ENCODE measurements at places on chromosomes 1 and 21. TPM values are rescaled to one million over a fixed set of nuclear protein-coding genes. Genes with fewer than 3 reads are reported as not detected.

Gene AMY1C
- not detected for total RNA-seq

Gene PGLYRP4
- total RNA-seq, result not detected

Gene SLC5A3
- 31.7 TPM for total RNA-seq

Gene FCRL4
- total RNA-seq, result not detected

Gene ZNF648
- total RNA-seq, result 0.58 TPM

Gene S100A5
- total RNA-seq, result not detected

Gene PTGER3
- total RNA-seq, result 4.5 TPM

Gene GSTM1
- total RNA-seq, result not detected

Gene HHIPL2
- total RNA-seq, result 0.52 TPM

Gene AMY2A
- not detected for total RNA-seq

Gene ADCY10
- total RNA-seq, result not detected

Gene MCOLN3
- 7.2 TPM for total RNA-seq

Gene CFAP74
- total RNA-seq, result not detected

Gene KCNK2
- total RNA-seq, result 0.07 TPM

Gene ACTN2
- 1.9 TPM for total RNA-seq

Gene LCE6A
- total RNA-seq, result not detected

Gene RGS1
- not detected for total RNA-seq

Gene LENEP
- 1.5 TPM for total RNA-seq

Gene PLA2G2C
- not detected for total RNA-seq

Gene CA6
- not detected for total RNA-seq

Gene KMO
- total RNA-seq, result not detected

Gene CCDC18
- 16.3 TPM for total RNA-seq

Gene METTL13
- total RNA-seq, result 45.4 TPM

Gene LCE1E
- not detected for total RNA-seq

Gene KAZN
- total RNA-seq, result 15.0 TPM

Gene FAM72C
- total RNA-seq, result 4.0 TPM

Gene FNDC10
- total RNA-seq, result 15.1 TPM

Gene MANEAL
- 8.1 TPM for total RNA-seq

Gene C1orf87
- 0.07 TPM for total RNA-seq

Gene KRTAP11-1
- not detected for total RNA-seq

Gene ODF2L
- total RNA-seq, result 29.8 TPM

Gene L1TD1
- 280 TPM for total RNA-seq

Gene SMAP2
- 4.8 TPM for total RNA-seq

Gene KIF17
- total RNA-seq, result 13.3 TPM

Gene TLR5
- total RNA-seq, result 0.50 TPM

Gene LYPLAL1
- 20.5 TPM for total RNA-seq

Gene CELF3
- total RNA-seq, result 0.39 TPM

Gene SPSB1
- 6.8 TPM for total RNA-seq

Gene SMCP
- not detected for total RNA-seq

Gene FMN2
- 2.5 TPM for total RNA-seq

Gene DENND2C
- 4.1 TPM for total RNA-seq

Gene RGS7
- 2.2 TPM for total RNA-seq

Gene ANGPTL3
- not detected for total RNA-seq

Gene SLC9C2
- total RNA-seq, result 1.1 TPM

Gene ARV1
- 10.4 TPM for total RNA-seq

Gene WNT3A
- total RNA-seq, result 0.12 TPM

Gene CTSS
- not detected for total RNA-seq

Gene AMY1A
- not detected for total RNA-seq

Gene GDAP2
- 28.0 TPM for total RNA-seq

Gene FALEC
- total RNA-seq, result not detected

Gene LCE2B
- total RNA-seq, result not detected

Gene RAB29
- 9.1 TPM for total RNA-seq

Gene ARMH1
- 0.62 TPM for total RNA-seq

Gene FABP3
- total RNA-seq, result 19.3 TPM

Gene PPM1J
- 22.4 TPM for total RNA-seq

Measured in GM23338 (cell line).